Left hindlimb (tissue), 1 donor: ENCODE measurements at places on chromosomes 16 and 17.

- DNase-seq, result no peak
These were observed 37.2 kb downstream of the CDK5R1 start for GRCh38 chr17:32523827-32524552.

DNA sequence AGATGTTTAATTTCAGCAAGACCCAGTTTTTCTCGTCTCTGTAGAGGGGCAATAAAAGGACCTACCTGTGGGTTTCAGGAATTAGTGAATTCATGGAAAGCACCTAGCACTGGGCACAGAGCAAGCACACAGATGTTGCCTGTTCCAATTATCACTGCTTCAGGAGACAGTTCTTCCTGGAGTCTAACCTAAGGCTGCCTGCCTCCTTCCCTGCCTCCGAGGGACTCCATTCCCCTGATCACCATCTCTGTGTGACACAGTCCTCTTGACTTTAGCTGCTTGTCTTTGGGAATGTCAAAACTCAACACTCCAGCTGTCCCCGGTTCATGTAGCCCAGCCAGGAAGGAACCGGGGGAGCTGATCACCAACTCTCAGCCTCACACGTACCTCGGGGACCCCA is 474.9 kb downstream of the SLC39A11 start:
- DNase-seq, result no peak

DNA sequence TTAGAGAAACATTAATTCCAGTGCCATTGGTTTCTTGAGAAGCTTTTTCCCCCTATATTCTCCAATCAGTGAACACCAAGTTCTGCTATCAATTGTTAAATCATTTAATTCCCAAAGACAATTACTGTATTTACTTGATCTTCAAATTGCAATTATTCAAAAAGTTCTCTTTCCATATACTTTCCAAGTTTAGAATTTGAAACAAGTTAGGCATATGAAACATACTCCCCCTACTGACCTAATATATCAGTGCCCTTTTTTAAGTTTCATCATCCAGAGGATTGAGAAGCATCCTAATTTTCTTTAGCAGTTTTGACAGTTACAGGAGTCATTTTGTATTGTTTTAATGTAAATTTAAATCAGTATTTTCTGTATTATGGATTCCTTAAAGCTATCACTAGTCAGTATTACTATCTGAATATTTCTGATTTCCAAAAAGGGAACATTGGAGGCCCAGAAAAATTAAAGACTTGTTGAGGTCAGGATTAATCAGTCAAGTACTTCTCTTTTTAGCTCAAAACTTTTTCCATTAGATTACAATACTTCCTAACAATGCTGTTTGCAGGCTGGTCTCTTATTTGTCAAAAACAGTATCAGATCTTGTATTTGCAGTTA is 16.3 kb downstream of the MEIOC start:
- no peak for DNase-seq

DNA sequence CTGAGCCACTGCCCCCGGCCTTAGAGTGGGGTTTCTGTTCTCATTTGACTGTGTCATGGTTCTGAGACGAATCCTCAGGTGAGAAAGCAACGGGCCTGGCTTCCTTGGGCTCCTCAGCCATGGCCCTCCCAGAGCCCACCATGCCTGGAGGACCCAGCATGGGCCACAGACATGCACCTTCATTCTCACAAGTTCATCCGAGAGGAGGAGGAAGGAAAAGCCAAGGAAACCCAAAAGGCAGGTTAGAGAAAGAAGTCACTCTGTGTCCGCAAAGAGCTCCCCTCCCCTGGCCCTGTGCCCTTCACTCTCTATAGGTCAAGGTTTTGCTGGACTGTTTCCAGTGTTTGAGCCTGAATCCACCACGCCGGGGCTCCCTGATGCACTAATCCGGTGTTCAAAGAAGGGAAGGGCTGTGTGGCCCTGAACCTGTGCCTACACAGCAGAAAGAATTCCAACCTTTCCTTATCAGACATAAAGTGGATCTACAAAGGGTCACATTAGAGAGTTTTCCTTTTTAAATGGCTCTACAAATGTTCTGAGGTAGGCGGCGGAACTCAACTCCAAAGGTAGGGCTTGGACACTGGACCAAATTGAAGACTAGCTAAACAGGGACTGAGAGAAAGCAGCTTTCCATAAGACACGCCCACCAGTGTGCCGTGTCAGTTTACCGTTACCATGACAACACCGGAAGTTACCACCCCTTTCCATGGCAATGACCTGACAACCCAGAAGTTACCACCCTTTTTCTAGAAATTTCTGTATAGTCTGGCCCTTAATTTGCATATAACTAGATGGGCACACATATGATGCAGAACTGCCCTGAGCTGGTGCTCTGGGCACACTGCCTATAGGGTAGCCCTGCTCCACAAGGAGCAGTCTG is 15.9 kb upstream of the PECAM1 start:
- DNase-seq, result no peak

GRCh38 chr17:66272811-66273585 is 29.4 kb upstream of the PRKCA start:
- DNase-seq, result peak; percentile 36
